ENCODE measurements at places on chromosomes 5 and 9.

DNA sequence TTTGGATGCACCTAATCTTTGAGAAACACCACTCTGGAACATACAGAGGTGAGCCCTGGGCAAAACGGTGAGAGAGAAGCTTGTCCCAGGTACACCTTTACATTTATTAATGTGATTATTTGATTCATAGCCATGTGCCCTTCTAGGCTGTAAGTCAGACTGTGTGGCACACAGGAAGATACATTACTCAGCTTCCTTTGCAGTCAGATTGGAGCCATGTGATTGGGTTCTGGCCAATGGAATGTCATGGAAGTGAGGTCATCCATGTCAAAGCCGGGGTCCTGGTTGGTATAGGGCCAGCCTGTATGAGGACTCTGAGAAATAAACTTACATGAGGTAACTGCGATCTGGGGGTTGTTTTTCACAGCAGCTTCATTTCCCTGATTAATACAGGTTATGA, 106.8 kb upstream of the CD180 start:
- no peak for DNase-seq

- no peak for DNase-seq
Observed at GRCh38 chr5:180084638-180085561, 13.3 kb upstream of the RNF130 start.

GRCh38 chr5:113123618-113124017, 147.0 kb downstream of the DCP2 start:
- no peak for DNase-seq

GRCh38 chr5:111472579-111472978, 39.8 kb downstream of the STARD4 start:
- no peak for DNase-seq

DNA sequence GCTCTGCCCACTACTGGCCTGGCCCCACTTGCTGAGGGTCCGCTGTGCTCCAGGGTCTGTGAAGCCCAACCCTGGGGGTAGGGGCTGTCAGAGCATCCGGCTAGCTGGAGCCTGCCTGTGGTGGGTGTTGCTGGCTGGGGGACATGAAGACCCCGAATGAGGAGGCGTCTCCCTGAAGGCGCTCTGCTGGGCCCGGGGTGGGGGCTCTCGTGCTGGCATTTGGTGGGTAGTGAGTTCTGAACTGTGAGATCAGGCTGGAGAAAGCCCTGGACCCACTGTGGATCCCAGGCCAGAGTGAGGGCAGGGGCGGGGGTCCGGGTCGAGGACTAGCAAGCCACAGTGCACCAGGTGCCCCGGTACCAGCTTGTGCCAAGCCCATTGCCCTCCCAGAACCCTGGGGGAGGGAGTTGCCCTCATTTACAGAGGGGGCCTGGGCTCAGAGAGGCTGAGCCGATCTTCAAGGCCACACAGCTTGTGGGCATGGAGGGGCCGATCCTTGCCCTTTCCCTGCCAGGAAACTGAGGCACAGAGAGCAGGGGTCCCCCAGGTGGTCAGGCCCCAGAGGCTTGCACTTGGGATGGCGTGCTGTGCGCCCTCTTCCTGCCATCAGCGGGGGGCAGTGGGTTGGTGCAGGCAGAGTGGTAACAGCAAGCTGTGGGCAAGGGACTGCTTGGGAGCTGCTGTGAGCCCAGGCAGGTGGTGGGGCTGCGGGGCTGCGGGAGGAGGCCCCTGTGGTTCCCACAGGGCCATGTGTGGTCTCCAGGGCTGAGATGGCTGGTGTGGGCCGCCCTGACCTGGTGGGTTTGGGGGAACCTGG, 15.9 kb downstream of the RXRA start:
- DNase-seq, result no peak
